Foreskin keratinocyte (primary cell): ENCODE measurements at places on chromosomes 12 and 14. TPM values are rescaled to one million over a fixed set of nuclear protein-coding genes. Genes with fewer than 3 reads are reported as not detected.

The MYF5 gene
- total RNA-seq = not detected in 2 replicates

The TPH2 gene
- not detected in 2 replicates for total RNA-seq

The ACVRL1 gene
- not detected in 2 replicates for total RNA-seq

The IRF2BPL gene
- total RNA-seq = 20.2 and 20.7 TPM in 2 replicates

The OR4E2 gene
- not detected in 2 replicates for total RNA-seq

The ARHGAP9 gene
- total RNA-seq = 0.10 TPM in 1 of 2 replicates, not detected in the other

The DBX2 gene
- total RNA-seq = not detected in 2 replicates

DNA sequence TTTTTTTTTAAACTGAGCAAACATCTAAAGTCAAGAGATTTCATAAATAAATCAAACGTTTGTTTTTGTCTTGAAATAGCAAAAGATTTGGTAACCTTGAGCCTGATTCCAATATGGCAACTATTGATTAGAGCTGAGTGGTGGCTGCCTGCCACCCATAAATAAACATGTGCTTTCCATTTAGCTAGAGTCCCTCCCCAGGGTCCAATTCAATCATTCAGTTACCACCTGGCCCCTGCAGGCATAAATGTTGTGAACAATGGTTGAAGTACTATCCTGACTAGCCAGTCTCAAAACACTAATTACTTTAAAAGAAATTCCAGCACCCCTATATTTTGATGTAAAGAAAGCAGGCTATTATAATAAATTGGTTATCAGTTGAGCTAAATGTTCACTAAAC is 129.7 kb upstream of the GRIP1 start:
- no peak for DNase-seq

GRCh38 chr12:83042441-83043200 is 355.9 kb downstream of the TMTC2 start:
- DNase-seq = no peak

DNA sequence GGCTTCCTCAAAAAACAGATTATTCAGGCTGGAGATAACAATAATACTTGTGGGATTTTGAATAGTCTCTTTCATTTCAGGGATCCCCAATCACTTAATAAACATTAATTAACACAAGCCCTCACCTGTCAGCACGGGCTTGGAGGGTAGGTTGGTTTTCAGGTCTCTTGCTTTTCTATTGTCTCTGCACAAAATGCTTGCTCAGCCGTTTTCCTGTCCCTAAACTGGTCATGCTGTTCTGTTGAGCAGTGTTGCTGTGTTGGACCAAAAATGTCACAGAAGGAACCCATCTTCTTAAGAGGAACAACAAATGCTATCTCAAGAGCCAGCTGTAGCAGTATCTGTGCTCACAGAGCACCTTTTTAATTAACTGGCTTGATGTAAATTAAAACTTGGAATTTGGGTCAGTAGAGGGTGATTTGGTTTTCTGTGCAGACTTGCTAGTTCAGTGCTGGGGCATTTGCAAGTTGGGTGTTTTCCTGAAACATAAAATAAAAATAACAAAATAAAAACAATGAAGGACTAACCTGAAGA is 231.8 kb upstream of the CRY1 start:
- DNase-seq = no peak

DNA sequence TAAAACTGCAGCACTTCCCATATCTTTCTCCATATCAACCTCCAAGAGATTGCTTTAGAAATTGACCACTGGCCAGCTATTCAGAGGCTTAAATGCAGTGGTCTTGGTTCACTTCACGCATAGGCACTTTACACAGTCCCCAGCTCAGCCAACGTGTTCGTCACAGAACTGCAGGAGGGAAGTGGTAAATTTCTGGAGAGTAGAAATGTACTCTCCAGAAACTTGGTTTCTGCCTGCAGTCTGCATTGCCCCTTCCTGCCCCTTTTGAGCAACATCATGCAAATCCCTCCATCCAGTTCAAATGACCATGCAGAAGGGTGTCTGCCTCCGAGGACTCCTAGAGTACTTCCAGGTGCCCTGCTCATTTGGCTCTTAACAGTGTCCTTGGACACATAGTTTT is 42.7 kb upstream of the NEDD1 start:
- no peak for DNase-seq

DNA sequence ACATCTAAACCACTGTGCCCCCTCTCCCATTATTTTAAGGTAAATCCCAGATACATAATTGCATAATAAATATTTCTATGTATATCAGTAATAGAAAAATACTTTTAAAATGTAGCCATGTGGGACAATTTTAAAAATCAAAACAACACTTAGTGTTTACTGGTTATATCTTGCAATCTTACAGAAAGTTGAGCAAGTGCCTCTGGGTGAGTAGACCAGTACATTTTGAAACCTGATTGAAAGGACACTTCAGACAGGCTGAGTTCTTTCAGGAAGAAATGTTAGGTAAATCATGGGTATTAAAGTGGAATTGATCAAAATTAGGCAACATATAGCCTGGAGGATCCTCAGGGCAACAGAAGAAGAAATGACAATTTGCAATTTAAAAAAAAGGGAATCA is 7.2 kb downstream of the SLC38A4 start:
- no peak for DNase-seq

DNA sequence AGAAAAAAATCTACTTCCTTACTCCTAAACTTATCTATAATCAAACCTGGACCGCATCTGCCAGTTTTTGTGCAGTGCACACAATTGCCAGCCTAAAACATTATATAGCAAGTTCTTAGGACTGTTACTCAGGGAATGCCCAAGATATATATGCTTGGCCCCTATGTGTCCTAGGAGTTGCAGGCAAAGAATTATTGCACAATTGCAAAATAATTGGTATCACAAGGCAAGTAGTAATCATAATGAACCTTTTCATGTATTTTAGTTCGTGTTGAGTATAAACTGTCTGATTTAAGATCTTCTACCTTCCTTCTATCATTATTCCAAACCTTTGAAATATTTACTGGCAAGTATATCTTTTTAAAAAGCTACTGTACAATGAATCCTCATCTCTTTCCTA is 45.5 kb downstream of the TMTC3 start:
- no peak for DNase-seq

GRCh38 chr12:96057986-96058553 is 22.7 kb upstream of the LTA4H start:
- DNase-seq = no peak

DNA sequence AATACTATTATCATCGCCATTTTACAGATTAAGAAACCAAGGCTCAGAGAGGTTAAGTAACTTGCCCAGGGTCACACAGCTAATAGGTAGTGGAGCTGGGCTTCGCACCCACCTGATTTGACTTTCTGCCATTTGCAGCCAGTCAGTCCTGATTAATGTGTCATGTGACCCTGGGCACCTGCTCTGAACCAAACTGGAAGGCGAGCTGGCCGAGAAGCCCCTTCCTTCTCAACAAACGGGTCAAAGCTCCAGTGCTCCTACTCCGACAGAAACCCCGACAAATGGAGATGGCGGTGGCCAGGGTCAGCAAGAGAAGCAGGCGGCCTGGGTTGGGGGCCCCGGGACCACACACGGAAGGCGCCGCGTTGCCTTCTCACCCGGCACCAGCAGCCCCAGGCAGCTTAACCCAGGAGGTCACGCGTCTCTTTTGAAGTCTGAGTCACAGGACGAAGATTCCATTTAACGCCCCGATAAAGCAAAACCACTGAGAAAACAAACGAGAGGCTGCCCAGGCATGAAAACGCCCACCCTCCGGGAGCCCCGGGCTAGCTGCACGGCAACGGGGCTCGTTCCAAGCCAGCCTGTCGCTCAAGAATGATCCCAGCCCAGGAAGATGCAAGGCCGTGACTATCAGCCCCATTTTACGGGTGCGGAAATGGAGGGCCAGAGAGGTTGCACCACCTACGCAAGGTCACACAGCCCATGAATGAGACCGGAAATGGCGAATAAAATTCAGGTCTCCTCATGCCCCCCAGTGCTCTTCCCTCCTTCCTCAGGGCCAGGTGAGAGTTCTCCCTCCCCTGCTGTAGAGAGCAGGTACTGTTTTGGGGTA is 124.8 kb downstream of the SCARB1 start:
- no peak for DNase-seq

DNA sequence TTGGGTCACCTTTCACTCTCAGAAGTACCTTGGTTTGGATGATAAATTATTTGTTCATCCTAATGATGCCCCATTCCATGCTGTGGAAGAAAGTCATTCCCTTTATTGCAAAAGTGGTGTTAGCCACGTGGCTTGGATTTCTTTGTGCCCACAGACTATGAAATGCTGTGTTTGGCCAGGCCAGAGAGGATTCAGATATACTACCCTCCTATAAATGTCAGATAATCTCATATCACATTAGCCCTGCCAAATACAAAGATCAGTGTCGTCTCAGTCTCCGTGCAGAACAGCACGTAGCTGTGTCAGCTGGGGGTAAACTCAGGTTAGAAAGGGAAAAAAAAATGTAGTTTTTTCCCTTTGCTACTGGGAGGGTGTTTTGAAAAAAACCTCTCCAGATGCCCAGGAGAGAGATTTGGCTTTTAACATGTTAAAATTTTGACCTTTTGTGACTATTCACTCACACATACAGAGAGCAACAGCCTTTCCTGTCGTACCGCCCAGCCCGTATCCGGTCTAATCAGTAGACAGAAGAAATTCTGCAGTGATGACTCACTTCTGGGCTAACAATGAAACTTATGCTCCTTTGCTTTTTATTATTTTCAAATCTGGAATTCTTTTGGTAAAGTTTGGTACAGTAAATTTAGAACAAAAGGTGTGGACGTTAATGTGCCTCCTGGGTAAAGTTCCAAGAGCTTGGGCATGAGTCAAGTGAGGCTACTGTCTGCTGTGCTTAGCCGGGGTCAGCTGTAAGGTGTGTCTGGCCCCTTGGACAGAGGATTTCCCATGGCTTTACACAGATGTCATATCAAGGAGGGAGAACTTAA is 8.5 kb upstream of the PTPRB start:
- DNase-seq = peak; percentile 86

- DNase-seq = no peak
These were observed 1.6 kb downstream of the TMEM260 start for GRCh38 chr14:56581041-56581727.

DNA sequence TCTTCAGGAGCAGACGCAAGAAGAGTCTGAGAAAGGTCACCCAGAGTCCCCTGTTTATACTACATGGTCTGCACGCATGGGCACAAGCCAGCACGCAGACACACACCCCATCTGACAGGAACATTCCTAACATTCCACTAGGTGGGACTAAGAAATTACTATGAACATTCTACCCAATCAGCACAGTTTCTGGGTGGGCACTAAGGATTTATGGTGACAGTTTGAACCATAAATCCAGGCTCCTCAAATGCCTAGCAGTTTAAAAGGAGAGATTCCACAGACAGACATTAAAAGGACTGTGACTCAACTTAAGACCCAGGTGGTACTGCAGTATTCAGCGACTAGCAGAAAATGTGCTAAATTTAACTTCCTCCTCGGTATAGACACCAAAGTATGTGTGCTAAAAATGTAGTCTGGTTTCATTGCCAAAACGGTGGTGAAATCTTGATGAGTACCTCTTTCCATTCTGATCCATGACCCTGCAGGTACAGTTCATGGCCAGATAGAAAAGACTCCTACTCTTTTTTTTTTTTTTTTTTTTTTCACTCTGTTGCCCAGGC is 16.2 kb downstream of the ABHD4 start:
- DNase-seq = peak; percentile 100

DNA sequence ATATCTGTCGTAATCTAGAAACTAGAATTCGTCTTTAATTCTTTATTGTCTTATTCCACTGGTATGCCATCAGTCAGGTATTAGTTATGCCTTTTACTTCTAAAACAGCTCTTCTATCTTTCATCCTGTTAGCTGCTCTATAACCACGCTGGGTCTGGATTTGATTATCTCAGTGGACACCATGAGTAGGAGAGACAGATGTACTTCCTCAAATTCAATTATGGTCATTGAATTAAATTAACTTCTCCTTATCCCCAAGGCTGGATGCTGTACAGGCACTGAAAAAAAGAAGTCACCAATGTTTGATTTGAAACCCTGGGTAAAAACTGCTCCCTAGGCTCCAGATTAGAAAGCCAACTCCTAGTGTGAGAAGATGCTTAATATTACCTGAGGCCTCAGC is 107.3 kb downstream of the PIK3C2G start:
- DNase-seq = no peak

- DNase-seq = no peak
These were observed 13.6 kb upstream of the ANKRD9 start for GRCh38 chr14:102523200-102523568.

GRCh38 chr12:6378709-6379472 is 3.5 kb upstream of the SCNN1A start:
- DNase-seq = no peak

DNA sequence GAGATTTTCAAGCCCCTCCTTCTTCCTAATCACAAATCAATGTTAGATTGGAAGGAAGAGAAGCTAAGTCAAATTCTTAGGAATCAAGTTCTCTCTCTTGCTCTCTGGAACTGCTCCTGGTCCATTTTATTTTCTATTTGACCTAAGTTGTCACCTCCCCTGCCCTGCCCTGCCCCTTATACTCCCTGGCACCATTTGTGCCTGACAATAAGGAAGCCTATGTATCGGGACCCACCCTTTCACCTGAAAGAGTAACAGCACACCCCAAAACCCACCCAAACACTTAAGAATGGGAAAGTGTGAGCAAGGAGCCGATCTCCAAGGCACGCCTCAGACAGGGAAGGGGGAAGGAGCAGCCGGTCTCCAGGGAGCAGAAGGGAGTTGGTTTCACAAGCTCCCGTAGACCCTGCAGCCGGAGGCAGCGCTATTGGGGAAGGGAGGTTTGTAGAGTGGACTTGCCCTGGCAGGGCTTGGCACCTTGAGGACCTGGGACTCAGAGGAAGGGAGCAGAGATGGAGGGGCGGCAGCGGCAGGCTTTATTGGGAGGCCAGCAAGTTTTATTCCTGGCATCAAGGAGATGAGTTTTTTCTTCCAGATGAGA is 1.6 kb downstream of the LRRC74A start:
- no peak for DNase-seq
